ENCODE measurements at places on chromosomes 1 and 21. TPM values are rescaled to one million over a fixed set of nuclear protein-coding genes. Genes with fewer than 3 reads are reported as not detected.

The RAB3B gene
- 0.77 TPM for total RNA-seq

The CASQ1 gene
- not detected for total RNA-seq

The SLC6A17 gene
- total RNA-seq, result 0.26 TPM

The SYPL2 gene
- total RNA-seq, result 1.4 TPM

The NFASC gene
- total RNA-seq, result 13.0 TPM

The IQGAP3 gene
- total RNA-seq, result 0.58 TPM

The PTGS2 gene
- 55.0 TPM for total RNA-seq

The OR2T11 gene
- total RNA-seq, result not detected

The TRPM2 gene
- not detected for total RNA-seq

The LIN9 gene
- 0.17 TPM for total RNA-seq

Data from pericardium fibroblast (primary cell).